ENCODE measurements at places on chromosomes 13 and 19.

DNA sequence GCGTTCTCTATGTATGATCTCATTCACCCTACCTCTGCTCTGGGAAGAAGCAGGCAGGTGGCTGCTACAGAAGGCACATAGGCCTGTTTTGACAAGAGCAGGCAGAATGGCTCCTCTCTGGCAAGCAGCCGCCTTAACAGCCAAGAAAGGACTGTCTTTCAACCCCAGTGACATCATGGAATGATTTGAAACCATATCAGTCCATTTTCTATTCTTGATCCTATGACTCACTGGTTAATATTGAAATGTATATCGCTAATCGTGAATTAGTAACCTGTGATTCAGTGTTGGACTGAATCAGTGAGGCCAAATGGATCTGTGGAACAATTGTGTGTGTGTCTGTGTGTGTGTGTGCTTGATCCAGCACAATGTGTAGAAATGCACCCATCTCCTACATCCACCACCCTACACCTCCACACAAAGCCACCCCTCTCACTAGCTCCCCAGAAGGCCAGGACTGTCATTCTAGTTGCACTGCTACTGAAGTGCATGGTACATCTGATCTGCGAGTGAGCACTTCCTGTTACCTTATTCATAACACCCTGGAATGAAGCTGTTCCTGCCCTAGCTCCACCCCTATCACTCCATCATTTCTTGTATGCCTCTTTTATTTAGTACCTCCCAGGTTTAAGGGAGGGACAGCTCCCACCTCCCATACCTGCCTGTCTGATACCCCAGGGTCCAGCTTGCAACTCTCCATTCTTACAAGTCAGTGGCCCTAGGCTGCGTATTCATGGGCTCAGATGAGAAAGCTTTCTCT lies 460.0 kb downstream of the FOXO1 start:
- no peak for DNase-seq

DNA sequence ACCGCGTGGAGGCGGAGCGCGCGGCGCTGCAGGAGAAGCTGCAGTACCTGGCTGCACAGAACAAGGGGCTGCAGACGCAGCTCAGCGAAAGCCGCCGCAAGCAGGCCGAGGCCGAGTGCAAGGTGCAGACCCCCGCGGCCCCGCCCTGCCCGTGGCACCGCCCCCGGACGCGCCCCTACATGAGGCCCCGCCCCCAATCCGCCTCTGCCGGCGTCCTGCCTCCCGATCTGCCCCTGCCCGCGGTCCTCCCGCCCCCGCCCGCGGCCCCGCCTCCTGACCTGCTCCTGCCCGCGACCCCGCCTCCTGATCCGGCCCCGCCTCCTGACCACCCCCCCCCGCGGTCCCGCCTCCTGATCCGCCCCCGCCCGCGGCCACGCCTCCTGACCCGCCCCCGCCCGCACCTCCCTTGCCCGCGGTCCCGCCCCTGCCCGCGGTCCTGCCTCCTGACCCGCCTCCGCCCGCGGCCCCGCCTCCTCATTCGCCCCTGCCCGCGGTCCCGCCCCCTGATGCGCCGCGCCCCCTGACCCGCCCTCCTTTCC lies 11.7 kb downstream of the PRR36 start:
- peak; percentile 86 for DNase-seq

DNA sequence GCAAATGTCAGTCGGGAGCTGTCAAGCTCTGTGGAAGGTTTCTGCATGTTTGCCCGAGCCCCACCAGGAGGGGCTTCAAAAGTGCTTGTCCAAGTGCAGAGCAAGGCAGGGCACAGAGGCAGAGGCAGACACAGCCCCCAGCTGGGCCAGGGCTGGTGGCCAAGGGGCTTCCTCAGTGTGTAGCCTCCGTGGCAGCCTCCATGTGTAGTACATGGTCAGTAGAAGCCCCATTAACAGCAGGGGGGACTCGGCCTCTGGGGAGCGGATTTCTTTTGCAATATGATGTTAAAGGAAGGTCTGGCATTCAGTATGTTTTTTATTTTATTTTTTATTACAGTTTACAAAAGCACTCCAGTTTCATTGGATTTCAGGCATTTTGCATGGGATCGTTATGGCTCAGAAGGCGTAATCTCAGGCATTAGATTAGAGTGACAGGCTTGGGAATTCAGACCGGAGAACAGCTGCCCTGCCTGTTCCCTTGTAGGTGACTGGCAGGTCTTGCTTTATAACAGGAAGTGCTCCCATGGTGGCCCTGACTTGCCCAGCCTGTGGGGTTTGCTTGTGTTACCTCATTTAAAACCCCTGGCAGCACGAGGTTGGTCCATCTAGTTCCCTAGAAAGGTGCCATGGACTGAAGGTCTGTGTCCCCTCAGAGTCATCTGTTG lies 129.2 kb downstream of the KDM4B start:
- DNase-seq = no peak

- DNase-seq = peak; percentile 40
These were observed 859 bp downstream of the ZNF568 start for GRCh38 chr19:36916991-36917390.

DNA sequence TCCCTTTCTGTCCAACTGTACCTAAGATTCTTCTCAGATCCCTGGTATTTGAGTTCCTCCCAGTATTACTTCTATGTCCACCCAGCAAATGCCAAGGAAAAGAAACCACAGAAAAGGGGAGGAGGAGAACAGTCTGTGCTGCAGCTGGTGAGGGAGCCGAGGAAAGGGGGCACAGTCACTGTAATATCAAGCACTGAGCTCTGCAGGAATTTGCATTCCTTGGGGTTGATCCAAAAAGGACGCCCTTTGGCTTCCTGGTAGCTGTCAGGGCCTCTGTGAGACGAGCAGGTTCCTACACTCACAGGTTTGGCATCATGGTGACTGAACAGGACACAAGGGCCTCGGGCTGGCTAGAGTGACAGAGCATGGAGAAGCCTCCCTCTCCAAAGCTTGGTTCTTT lies 273.4 kb downstream of the NHLRC3 start:
- no peak for DNase-seq

GRCh38 chr19:51514866-51515481 lies 13.4 kb upstream of the SIGLEC12 start:
- no peak for DNase-seq

DNA sequence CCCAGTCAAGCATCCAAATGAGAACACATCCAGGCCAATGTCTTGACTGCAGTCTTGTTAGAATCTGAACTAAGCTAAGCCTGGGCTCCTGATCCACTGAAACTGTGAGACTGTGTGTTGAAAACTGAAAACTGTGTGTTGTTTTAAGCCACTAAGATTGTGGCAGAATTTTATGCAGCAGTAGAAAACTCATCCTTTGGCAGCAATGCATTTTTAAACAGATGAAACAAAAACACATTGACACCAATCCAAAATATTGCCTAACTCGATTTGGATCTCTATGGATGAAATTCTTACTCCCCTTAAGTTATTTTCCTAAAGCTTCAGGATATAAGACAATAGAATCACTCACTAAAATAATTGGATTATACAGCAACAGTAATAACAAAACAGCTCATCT lies 202.3 kb upstream of the KLF12 start:
- no peak for DNase-seq

- DNase-seq = no peak
These were observed 545.4 kb downstream of the SUCLA2 start for GRCh38 chr13:47455626-47456025.

DNA sequence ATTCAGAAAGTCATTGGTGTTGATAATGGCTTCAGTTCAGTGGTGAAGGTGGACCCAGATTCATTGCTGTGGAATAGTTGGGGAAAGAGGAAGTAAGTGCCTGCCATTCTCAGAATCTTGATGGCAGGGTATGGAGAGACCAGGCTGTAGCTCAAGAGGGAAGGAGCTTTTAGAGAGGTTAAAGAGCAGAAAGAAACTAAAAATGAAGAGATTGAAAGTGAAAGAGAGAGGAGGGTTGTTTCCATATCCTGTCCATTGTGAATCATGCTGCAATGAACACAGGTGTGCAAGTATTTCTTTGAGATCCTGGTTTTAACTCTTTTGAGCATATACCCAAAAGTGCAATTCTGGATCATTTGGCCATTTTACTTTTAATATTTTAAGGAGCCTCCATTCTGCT lies 12.5 kb downstream of the GJB6 start:
- DNase-seq = no peak

- DNase-seq = no peak
These were observed 42.3 kb downstream of the TPTE2 start for GRCh38 chr13:19519049-19519448.

GRCh38 chr13:83452292-83452950 lies 429.9 kb downstream of the SLITRK1 start:
- DNase-seq = no peak

- DNase-seq = no peak
These were observed 7.9 kb downstream of the KBTBD7 start for GRCh38 chr13:41186481-41186880.

- DNase-seq = no peak
These were observed 423 bp downstream of the LSM14A start for GRCh38 chr19:34172661-34173192.

DNA sequence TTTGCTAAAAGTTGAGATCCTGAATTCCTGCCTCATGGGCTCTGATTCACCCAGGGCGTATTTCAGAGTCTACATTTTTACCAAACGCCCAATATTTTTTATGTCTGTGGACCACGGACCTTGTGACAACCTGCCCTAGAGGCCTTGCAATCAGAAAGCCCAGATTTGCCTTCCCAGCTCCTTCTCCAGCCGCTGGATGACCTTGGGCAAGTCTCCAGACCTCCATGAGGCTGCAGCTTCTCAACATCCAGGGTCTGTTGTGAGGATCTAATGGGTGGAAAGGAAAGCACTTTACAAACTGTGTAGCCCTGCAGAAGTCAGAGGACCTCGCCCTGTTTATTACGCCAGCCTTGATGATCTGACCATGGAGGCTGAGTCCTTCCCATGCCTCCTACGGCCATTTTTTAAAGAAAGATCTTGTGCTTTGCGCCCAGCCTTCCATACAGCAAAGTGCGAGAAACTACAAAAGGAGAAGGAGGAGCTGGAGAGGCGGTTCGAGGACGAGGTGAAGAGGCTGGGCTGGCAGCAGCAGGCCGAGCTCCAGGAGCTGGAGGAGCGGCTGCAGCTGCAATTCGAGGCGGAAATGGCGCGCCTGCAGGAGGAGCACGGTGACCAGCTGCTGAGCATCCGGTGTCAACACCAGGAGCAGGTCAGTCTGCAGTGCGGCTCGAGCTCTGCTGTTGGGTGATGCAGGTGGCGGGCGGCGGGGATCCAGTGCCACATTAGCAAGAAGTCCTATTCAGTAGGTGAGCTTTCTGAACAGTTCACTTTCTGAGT lies 115.6 kb downstream of the SLC7A1 start:
- DNase-seq = no peak

DNA sequence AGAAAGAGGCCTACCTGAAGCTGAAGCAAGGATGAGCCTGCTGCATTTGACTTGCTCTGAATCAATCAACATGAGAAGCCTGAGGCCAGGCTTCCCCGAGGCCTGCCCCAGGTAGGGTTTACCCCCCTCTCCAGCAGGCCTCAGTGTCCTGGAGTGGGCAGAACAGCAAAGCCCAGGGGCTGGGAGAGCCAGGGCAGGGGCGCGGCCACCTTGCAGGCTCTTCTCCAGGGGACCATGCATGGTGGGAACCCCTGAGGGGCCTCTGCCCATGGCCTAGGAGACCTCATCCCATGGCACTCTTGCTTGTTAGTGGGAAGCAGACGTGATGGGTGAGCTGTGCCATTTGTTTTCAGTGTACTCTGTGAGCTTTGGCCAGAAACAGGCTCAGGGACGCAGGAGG lies 19.9 kb upstream of the LRP3 start:
- DNase-seq = no peak

DNA sequence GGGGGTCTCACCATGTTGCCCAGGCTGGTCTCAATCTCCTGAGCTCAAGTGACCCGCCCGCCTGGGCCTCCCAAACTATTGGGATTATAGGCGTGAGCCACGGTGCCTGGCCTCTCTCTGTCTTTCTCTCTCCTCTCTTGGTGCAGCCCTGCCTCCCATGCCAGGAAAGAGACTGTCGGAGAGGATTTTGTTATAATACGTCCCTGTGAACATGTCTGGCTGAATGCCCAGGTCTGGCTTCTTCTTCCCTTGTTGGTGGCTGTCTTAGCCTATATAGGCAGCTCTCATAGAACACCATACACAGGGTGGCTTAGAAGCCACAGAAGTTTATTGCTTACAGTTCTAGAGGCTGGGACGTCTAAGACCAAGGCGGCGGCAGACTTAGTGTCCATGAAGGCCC lies 46.4 kb downstream of the PEX11G start:
- DNase-seq = no peak

GRCh38 chr13:60617991-60618733 lies 221.1 kb downstream of the TDRD3 start:
- no peak for DNase-seq

- no peak for DNase-seq
These were observed 117.4 kb upstream of the WASF3 start for GRCh38 chr13:26440111-26440510.

GRCh38 chr13:114115796-114116195 lies 16.6 kb downstream of the RASA3 start:
- DNase-seq = no peak

DNA sequence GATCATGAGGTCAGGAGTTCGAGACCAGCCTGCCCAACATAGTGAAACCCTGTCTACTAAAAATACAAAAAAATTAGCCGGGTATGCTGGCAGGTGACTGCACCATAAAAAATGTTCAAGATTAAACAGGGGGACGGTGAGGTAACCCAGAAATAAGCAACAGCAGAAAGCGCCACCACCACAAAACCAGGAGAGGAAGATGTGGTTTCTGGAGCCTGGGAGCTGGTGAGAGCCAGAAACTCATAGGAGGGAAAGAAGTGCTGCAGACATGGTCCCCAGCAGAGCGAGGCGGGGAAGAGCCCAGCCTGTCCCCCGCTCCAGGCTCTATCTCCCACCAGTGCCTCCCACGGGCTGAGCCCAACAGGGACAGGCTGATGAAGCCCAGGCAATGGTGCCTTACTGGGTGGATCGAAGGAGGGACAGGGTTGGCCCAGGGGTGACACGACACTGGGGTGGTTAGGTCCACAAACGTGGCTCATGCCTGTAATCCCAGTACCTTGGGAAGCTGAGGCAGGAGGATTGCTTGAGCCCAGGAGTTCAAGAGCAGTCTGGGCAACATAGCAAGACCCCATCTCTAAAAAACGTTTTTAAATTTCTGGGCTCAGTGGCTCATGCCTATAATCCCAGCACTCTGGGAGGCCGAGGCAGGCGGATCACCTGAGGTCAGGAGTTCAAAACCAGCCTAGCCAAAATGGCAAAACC lies 19.0 kb downstream of the SPC24 start:
- DNase-seq = no peak

- peak; percentile 81 for DNase-seq
These were observed at the start of gene ZFP82 for GRCh38 chr19:36418287-36419001. Gene ZFP82, minus strand, starts transcription at chr19:36418644. Its CDS starts 8,855 bp downstream, at chr19:36409789.

- DNase-seq = no peak
These were observed 8.0 kb upstream of the GARRE1 start for GRCh38 chr19:34246340-34246739.

- DNase-seq = no peak
These were observed 415.0 kb upstream of the SPRY2 start for GRCh38 chr13:80755910-80756309.

GRCh38 chr19:33461256-33462111 lies 60.1 kb downstream of the PEPD start:
- DNase-seq = no peak

Data from liver (tissue), 10 donors.